ENCODE measurements at places on chromosomes 5 and 9.

DNA sequence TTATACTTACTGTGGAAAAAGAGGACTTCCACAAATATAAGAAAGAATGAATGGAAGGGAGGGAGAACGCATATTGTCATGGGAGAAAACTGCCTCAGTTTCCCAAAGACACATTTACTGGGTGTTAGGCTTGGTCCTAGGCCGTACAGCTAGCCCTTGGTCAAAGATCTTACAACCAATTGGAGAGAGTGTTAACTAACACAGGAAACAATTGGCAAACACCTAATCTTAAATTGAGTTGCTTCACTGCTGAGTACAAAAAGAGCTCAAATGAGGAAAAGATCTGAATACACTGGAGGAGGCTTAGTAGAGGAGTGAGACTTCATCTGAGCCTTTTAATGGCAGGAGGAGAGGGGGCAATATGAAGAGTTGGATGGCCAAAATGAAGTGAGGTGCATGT lies 161.7 kb downstream of the GLIS3 start:
- DNase-seq = no peak

DNA sequence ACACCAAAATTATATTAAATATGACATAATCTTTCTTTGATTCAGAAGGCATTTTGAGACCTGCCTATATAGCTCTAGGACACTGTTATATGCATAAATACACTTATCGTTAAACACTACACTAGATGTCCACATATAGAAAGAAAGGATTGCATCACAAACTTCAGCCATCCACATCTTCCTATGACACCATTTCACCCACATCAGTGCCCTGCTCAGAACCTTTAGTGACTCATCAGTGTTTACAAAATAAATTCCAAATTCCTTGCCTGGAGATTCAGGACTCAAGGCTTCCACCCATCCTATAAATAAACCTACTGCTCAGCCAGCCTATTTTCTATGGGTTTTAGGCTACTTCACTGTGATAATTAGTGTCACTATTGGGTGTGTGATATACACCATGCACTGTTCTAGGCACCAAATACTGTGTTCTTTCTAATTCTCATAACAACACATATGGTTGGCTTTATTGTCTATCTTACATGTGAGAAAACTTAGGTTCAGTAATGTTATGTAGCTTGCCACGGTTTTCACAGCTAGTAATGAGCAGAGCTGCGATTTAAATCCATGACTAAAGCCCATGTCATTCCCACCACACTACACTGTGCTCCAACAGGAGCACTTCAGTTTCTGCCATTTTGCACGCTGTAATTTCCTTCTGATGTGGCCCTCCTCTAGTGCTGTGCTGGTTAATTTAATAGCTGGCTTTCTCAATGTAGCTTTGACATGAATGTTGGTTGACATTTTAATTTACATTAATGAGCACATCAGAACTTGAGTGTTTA lies 103.3 kb downstream of the SREK1 start:
- DNase-seq = no peak

GRCh38 chr5:5217371-5217770 lies 77.2 kb downstream of the ADAMTS16 start:
- no peak for DNase-seq

DNA sequence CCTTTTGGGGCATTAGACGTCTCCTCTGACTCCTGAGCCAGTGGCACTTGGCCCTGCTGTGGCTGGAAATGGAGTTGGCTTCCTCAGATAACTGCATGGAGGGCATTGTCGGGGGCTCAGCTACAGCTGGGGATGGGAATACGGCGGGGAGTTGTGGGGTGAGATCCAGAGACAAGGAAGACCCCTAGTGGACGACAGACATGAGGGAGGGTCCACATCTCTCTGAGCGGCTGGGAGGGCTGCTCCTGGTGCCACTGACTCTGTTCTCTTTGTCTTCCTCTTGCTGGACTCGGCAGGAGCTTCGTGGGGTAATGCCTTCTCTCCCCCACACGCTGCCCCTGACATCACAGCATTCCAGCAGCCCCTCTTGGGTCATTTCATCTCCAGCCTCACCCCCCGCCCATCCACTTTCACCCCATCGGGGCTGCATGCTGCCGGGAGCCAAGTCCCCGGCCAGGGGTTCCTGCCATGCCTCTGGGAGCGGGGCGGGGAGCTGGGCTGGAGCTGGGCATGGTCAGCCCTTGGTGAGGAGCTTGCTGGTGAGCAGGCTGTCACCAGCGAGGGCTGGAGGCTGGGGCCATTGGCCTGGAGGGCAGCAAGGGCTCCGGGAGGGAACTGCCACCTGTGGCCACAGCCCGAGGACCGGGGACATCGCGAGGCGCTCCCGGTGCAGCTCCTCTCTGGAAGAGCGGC lies 172.3 kb downstream of the CACNA1B start:
- no peak for DNase-seq

GRCh38 chr9:107761307-107761706 lies 271.7 kb upstream of the KLF4 start:
- DNase-seq = no peak

DNA sequence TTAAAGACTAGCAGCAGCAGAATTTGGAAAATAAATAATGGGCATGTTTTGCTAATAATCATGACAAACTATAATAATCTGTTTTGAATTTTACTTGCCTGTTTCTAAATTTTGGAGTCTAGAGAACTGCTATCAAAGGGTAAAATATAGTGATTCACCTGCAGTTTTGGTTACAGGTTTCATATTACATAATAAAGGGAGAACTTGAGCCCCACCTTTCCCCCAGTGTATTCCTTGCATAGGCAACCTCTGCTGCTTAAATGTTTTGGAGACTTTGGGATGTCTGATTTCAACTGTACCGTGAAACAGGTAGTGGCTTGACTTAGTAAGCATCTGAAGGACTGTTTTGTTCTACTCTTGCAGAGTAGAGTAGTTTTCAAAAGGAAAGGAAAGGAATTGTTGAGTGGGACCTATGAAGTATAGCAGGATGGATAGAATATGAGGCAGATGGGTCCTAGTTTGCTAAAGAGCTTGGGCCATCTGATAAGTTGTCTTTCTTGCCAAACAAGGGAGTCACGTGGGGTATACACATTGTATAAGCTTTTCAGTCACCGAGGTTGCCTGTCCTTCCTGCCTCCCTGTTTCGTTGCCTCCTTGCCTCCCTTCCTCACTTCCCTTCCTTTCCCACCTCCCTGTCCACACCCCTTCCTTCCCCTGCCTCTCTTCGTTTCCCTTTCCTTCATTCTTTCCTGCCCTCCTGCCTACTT lies 19.1 kb downstream of the CREBRF start:
- no peak for DNase-seq

- DNase-seq = no peak
Observed at GRCh38 chr5:39717176-39717897, 292.6 kb upstream of the DAB2 start.

- no peak for DNase-seq
Observed at GRCh38 chr9:123044586-123044985, 11.1 kb downstream of the GPR21 start.

GRCh38 chr9:14318361-14318760 lies 4.4 kb upstream of the NFIB start:
- no peak for DNase-seq

GRCh38 chr5:175517824-175518450 lies 39.6 kb downstream of the SFXN1 start:
- peak; percentile 55 for DNase-seq

GRCh38 chr9:109922617-109923470 lies 142.8 kb downstream of the PALM2AKAP2 start:
- no peak for DNase-seq
